Amniotic epithelial cell (primary cell): ENCODE measurements at places on chromosomes 3 and 15.

GRCh38 chr3:8576841-8577571 lies 67.6 kb downstream of the SSUH2 start:
- DNase-seq = peak; percentile 66

DNA sequence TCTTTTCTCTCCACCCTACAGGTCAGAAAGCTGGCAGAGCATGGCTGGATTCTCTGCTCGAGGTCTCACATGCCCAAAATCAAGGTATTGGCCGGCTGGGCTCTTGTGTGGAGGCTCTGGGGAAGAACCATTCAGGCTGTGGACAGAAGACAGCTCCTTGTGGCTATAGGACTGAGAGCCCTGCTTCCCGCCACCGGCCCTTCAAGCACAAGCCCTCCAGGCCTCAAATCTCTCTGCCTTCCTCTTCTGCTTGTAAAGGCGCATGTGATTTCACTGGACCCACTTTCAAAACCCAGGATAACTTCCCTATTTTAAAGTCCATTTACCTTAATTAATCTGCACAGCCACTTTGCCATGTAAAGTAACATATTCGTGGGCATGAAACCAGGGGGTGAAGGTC lies 36.2 kb upstream of the MGLL start:
- no peak for DNase-seq

GRCh38 chr3:176167272-176167671 lies 1030.0 kb downstream of the TBL1XR1 start:
- DNase-seq = no peak

DNA sequence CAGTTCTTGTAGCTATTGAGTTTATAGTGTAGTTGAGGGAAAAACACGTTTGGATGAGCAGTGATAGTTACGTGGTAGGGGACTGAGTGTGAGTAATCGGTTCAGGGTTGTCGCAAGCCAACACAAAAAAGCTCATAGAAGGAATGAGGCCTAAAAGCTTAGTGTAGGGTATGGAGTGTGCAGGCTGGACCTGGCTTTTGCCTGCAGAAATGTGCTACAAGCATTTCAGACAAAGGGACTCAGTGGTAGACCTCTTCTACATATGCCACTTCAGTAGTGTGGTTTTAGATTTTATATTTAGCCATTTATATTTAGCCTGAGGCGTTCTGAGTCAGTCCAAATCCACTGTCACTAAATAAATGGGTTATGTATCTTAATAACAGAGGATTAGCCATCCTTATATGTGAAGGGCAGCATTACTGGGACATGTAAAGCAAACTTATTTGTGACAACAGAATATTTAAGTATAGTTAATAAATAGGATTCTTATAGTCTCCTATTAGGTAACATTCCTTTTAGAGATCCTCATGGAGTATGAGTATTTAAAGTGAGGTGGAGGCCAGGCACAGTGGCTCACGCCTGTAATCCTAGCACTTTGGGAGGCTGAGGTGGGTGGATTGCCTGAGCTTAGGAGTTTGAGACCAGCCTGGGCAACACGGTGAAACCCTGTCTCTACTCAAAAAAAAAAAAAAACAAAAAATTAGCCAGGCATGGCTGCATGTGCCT lies 21.8 kb downstream of the ATP2C1 start:
- no peak for DNase-seq

DNA sequence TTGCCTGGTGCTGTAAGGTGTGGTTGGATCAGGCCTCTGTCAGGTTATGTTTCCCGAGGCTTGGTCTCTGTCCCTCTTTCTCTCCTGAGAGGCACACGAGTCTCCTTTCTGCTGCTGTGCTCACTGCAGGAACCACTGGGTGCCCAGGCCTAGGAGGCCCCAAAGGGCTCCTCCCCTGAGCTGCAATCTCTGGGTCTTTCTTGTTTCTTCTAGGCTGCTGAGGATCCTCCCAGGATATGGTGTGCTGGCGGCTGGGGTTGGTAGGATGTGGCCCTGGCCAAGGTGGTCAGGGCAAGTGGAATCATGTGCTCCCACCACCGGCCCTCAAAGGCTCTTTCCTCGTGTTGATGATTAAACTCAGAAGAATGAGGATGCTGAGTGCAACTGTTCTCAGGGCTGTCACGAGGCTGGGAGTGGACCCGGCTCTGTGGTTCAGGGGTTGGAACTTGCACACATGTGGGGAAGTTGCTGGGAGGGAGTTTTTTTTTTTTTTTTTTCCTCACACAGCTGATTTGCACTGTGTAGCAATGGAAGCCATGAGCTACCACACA lies 43.6 kb upstream of the CTSH start:
- DNase-seq = peak; percentile 100

DNA sequence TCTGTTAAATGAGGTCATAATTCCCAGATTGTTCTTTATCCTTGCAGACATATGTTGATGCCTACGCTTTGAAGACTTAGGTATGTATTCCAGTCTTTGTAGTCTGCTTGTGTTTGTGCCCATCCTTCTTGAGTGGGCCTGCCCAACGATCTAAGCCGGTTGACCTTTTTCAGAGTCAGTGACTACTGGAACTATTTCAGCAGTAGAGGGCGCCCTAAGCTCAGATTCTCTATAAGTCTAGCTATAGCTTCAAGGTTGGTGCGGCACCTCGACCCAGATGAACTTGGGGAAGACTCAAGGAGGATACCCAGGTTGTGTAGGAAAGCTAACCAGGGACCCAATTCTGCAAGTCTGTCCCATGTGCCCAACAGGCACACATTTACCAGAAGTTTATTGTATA lies 228.8 kb upstream of the PPP2R3A start:
- peak; percentile 2 for DNase-seq

GRCh38 chr3:906739-907138 lies 186.1 kb upstream of the CNTN6 start:
- DNase-seq = no peak

DNA sequence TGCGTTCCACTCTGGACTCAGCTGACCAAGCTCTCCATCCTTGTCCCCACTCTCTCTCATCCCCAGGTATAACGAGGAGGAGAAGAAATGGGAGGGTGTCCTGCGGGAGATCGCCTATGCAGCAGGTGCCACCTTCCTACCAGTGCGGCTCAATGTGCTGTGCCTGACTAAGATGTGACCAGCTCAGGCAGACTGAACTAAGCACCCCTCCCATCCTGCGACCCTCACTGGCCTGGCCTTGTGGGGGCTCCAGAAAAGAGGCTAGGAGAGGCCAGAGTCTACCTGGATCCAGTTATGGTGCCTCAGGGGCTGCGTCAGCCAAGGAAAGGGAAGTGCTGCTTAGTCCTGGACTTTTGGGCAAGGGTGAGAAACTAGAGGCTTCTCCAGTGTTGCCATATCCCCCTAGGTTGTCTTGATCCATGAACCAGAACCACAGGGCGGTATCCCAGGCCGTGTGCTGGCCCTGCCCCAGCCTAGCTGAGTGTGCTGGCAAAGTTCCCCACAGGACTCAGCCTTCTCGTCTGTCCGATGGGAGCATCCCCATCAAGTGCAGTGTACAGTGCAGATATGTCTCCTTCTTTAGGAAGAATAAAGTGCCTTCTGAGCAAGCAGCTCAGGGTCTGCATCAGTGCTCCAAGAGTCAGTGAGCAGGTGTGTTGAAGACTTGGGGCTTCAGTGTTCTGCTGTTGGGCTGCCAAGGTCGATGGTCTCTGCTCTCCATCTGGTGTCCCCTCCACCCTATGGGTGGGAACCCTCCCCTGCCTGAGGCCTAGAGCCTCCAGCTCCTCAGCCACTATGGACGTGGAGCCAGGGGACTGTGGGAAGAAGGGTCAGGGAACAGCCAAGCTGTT lies 6.7 kb downstream of the KLHL40 start:
- DNase-seq = no peak

DNA sequence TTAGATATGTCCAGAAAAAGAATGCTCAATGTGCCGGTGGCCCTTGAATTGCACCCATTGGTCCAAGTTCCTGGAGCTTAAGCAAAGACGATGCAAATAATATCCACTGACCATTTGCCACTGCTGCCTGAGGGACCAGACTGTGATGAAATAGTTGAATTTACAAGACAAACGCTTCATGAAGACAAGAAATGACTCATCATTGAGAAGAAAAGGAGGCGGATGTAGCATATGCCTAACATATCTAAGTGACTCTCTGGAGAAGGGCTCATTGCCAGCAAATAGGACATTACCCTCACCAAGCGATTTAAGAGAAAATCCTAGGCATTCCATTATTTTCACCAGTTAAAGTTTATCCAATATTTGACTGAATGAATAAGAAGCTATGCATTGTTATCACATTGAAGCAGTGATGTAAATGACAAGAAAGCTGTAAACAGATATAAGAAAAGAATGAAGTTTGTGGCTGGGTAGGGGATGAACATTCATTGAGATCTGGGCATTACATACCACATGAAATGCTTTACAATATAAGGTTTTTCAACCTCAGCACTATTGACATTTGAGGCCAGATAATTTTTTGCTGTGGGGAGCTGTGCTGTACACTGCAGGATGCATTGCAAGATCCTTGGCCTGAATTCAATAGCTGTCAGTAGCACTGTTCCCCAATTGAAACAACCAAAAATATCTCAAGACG lies 48.9 kb upstream of the CPNE4 start:
- peak; percentile 7 for DNase-seq

GRCh38 chr3:76324101-76324500 lies 538.8 kb upstream of the ZNF717 start:
- peak; percentile 33 for DNase-seq

GRCh38 chr15:26879706-26880105 lies 12.8 kb downstream of the GABRA5 start:
- DNase-seq = no peak

DNA sequence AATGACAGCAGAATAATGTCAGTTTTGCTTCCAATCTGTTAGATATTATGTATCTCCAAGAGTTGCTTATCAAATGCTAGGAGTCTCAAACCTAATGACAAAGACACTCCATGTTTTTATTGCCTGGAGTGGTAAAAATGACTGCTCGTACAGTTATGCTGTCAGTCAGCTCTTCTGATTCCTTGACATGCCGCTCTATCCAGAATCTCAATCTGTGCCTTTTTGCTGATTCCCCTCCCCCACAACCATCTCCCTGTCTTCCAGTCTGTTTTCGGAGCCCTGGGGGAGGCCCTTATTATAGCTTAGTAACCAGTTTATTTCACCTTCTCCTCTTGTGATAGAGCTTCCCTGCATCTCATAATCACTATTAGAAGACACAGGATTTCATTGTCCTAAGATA lies 2.6 kb downstream of the MKRN2 start:
- DNase-seq = no peak

DNA sequence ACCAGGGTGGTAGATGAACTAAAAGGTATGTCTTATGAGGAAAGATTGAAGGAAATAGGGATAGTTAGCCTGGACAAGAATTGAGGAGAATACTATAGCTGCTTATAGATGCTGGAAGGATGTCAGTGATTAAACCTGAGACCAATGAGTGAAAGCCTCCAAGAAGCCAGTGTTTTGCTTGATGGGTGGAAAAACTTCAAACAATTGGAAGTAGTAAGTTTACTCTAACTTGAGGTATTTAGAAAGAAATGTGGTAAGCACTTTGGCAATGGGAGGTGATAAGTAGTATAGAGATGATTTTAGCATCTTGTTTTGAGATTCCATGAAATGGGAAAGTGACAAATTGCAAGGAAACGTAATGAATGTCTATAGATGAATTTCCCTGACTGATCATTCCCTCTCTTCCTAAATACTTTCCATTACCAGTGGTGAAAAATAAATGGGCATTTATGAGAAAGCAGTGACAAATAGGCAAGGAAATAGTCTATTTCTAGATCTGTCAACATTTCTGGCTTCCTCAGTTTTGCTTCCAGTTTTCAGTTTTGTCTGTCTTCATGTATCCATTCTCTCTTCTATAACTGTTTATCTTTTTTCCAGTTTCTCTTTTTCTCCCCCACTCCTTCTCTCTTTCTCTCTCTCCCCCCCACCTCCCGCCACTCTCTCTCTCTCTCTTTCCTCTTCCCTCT lies 19.2 kb downstream of the SLC15A2 start:
- no peak for DNase-seq

- DNase-seq = no peak
Measured at GRCh38 chr15:79067072-79067833, 23.3 kb downstream of the RASGRF1 start.

- no peak for DNase-seq
Measured at GRCh38 chr3:16738451-16738850, 133.2 kb upstream of the DAZL start.

- no peak for DNase-seq
Measured at GRCh38 chr15:31149088-31149505, 47.6 kb upstream of the TRPM1 start.

DNA sequence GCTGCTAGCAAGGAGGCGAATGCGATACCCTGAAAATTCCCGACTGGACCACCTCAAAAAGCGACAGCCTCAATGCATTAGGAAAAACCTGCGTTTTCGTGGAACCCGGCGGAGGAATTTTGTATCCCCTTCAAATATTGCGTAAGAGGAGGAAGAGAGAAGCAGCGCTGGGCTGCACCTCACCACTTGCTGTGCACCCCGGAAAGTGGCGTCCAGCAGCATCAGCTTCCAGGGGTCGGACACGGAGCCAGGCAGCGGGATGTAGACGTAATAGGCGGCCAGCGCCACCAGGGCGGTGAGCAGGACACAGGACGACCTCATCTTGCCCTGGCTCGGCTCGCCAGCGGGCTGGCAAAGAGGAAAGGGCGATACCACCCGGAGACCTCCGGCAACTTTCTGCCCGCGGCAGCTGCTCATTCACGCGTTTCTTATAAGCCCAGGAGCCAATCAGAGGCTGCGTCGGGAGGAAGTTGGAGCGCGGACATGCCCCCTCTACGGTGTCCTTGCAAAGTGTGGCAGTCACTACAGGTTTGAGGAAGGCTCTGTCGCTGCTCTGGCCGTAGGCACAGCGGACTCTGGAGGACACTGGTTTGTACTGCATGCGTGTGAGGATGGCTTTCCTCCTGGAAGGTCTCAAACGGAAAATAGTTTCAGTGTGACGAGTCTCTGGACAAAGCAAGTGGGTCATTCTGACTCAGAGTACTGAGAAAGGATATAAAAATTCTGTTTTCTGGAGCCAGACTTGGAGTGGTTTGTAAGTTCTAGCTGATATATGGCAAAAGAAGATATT lies at the start of gene NCEH1:
NCEH1 (minus strand) TSS at position 404 of the 790 bp plus-strand sequence; CDS start at position 321, 83 bp downstream.
- peak; percentile 90 for DNase-seq

- DNase-seq = no peak
Measured at GRCh38 chr3:63644212-63644797, 8.2 kb upstream of the SNTN start.

DNA sequence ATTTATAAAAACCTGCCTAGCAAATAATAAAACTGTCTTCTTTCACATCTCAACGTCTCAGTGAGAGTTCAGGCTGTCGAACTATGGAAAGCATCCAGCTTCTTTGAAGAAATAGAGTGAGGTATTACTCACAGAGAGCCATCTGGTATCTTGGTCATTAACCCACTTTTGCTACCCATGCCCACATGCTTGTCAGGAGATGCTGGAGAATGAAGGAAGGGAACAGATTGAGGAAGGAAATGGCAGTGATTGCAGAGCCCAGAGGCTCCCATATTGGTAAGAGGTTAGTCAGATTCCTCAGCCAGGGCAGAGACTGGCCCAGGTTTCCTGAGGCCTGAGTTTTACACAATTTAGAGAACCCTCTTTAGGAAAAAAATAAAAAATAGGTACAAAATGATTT lies 119.1 kb downstream of the B3GALNT1 start:
- DNase-seq = peak; percentile 60

- DNase-seq = no peak
Measured at GRCh38 chr3:64467255-64467944, 220.4 kb downstream of the ADAMTS9 start.
